Stimulated activated CD8-positive, alpha-beta memory T cell treated with anti-CD3 and anti-CD28 coated beads, Interleukin-4, amount 100 ng/mL, for 4 hours (primary cell): ENCODE measurements at places on chromosomes 6 and 20.

DNA sequence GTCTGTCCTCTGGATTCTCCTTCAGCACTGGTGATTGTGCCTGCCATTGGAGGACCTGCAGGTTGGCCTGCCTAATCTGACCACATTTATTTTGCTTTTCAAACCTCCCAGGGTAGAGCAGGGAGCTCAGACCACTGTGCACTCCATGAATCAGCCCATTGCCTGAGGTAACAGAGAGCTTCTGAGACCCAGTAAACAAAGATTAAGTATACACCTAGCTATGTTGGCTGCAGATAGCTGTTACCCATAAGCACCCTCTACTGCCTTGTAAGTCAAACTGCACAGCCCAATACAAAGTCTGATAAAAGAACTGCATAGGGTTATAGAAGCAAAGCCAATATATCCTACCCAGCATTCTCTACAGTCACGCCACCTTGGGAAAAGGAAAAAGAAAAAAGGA is 338.7 kb downstream of the HTR1B start:
- no peak for DNase-seq

DNA sequence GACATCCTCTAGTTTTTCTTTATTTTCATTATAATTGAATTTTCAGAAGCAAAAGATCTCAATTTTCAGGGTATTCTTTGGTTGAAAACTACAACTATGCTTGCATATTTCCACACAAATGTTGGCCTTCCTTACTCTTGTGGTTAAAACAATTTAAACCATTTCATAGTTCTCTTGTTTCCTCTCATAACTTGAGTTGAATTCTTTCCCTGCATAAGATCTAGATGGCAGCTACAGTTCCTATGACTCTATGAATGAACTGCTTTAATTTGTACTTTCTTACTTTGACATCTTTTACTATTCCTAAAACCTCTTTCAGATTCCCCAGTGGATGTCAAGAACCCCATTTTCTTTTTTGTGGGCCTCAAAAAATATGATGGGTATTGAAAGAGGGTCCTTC is 564.5 kb downstream of the NKAIN2 start:
- no peak for DNase-seq

DNA sequence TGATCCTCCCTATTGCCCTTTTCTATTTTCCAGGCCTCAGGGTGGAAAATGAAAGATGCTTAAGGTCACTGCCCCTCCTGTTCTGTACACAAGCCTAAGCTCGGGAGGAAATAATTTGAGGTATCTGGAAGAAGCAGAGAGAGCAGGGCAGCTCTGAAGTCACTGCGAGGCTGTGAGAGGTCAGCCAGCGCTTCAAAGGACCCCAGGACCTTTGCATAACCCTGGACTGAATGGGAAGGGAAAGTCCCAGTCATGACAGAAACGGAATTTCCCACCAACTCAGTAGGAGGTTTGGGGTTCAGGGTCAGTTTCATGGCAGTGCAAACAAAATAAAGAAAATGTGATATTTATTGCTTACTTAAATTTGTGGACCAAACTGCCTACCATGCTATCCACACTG is 58.1 kb downstream of the LRFN2 start:
- DNase-seq, result no peak

- no peak for DNase-seq
These were observed 71.3 kb downstream of the ARHGAP18 start for GRCh38 chr6:129638686-129639085.

- no peak for DNase-seq
These were observed 278.1 kb upstream of the SYNCRIP start for GRCh38 chr6:85920782-85921181.

GRCh38 chr6:93970684-93971083 is 551.3 kb upstream of the EPHA7 start:
- DNase-seq, result no peak

DNA sequence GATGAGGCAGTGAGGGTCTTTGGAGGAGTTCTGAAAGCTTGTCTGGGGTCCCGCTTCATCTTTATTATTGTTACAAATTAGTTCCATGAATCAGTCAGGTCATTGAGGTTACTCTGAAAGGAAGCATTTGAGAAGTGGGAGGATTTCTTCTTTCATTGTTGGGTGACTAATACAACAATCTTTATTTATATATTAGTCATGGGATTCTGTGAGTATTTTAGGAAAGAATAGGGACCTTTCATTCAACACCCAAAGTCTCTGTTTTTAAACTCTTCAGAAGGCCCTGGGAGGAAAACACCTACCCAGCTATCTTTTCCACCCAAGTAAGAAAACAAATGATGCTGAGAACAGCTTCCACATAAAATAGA is 98.3 kb downstream of the SOD2 start:
- DNase-seq, result no peak

GRCh38 chr20:34815636-34816035 is 9.8 kb downstream of the NCOA6 start:
- DNase-seq, result no peak
